ENCODE measurements at places on chromosomes 3 and 15.

DNA sequence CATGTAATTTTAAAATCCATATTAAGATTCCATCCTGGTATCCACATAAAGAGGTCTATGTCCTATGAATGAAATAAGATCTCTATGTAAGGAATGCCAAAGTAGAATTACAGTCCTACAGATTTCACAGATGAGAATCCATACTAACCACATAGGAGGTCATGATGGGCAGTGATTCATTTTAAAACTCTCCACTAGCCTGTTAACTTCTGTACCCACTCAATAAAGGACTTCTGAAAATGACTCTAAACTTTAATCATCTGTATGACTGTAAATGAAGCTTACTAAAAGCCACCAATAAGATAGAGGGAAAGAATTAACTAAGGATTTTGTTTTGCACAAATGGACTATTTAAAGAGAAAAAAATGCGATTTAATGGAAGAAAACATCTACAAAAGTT lies 28.7 kb downstream of the MORC1 start:
- no peak for DNase-seq

- DNase-seq: no peak
These were observed 313.5 kb downstream of the RPLP1 start for GRCh38 chr15:69766156-69766555.

DNA sequence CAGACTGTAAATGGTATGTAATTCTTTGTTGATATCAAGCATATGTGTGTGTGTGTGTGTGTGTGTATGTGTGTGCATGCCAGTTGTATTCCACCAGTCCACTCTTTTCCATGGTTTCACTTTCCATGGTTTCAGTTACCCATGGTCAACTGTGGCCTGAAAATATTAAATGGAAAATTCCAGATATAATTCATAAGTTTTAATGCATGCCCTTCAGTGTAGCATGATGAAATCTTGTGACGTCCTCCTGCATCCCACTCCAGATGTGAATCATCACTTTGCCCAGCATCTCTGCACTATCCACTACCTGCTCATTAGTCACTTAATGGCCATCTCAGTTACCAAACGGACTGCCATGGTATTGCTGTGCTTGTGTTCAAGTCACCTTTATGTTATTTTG lies 215.9 kb downstream of the GBE1 start:
- DNase-seq: no peak

DNA sequence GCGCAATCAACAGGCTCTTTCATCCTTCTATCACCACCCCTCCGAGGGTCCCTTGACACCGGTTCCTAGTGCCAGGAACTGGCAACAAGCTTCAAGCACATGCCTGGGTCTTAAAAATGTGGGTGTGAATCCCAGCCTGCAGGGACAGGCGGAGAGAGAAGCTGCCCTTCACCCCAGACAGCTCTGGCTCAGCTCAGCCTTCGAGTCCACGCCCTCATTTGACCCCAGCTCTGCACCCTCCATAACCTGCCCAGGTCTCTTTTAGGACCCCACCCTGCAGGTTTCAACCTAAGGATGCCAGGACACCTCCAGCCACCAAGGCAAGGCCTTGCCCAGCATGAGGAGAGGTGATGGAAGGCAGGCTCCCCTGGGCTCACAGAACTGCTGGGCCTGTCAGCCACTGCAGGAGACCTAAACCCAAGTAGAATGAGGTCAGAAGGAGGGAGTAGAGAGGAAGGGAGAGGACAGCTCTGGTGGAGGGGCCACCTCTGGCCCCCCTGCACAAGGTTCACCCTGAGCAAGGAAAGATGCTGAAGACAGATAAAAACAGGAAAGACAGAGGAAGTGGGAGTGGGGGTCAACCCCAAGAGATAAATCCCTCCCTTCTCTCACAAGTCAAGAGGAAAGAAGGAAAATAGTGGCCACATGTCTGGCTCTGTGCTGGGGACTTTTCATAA lies 2.6 kb upstream of the LOXL1 start:
- no peak for DNase-seq

- no peak for DNase-seq
These were observed 54.8 kb downstream of the SQOR start for GRCh38 chr15:45689616-45690015.

GRCh38 chr3:54139630-54140029 lies 17.3 kb downstream of the CACNA2D3 start:
- DNase-seq: no peak

GRCh38 chr15:57364282-57365007 lies 11.9 kb upstream of the CGNL1 start:
- no peak for DNase-seq

- no peak for DNase-seq
These were observed 172.4 kb downstream of the DCLK3 start for GRCh38 chr3:36591959-36592358.

DNA sequence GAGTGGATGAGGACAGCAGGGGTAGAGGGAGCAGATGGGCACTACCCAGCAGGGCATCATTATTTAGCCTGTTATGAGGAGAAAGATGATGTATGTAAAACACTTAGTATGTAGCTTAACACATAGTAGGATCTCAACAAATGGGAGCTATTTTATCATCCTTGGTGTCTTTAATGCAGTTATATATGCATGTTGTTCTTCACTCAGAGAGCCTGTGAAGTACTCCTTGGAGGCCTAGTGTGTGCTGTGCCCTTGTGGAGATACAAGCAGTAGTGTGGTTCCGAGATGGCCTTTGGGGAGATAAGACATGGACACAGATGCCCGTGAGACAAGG lies 124.2 kb downstream of the LIPC start:
- DNase-seq: no peak

- DNase-seq: no peak
These were observed 241.3 kb downstream of the NEK10 start for GRCh38 chr3:27127879-27128278.

DNA sequence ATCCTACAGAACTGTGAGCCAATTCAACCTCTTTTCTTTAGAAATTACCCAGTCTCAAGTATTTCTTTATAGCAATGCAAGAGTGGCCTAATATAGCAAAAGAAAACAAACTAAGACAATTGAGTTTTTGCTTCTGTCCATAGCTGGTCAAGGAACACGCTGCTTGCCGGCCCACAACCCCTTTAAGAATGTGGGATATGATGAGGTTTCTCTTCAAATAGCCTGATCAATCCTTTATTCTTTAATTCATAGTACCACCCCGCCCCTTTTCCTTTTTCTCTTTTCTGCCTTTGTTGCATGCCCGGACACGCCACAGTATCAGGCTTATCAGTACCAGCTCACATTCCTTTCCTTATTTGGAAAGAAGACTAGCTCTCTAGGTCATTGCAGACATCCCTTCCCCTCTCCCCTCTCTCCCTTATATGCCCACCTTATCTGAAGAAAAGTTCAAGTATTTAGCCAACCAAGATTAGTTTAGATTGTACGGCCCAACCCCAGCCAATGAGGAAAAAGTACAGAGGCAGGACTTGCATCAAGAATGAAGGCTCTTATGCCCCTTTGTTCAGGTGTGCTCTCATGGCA lies 404.5 kb downstream of the OCA2 start:
- DNase-seq: no peak

- no peak for DNase-seq
These were observed 30.6 kb upstream of the ZSCAN2 start for GRCh38 chr15:84570164-84570735.

DNA sequence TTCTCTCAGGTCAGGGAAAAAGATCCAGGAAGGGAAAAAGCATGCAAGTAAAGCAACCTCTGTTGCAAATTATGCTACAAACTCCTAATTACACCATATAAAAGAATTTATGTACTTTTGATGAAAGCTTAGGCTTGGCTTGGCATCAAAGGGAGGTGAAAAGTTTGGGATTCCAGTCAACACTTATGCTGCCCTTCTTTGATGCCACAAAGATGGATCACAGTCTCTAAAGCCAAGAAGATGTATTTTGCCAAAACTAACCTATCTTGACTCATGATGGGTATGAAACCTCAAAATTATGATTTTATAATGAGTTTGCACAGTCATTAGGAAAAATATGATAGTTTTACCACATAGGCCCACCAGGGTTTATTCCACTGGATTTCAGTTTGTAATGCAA lies 101.0 kb upstream of the CCDC80 start:
- DNase-seq: no peak

GRCh38 chr15:68639926-68640600 lies 61.3 kb downstream of the CORO2B start:
- DNase-seq: no peak

DNA sequence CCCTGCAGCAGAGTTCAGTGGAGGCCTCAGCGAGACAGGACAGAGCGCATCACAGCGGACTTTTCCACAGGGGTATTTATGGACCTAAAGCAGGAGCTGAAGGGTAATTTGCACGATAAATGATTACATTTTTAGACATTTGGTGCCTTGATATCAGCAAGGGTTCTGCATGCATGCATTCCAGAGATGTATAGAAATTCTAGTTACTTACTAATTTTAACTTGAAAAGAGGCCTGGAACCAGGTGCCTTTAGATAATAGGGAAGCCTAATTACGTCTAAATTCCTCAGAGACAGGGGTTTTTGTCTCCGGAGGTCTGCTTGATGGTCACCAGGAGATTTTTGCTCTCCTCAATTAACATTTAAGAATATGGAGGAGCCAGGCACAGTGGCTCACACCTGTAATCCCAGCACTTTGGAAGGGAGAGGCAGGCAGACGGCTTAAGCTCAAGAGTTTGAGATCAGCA lies 79.8 kb upstream of the MFGE8 start:
- DNase-seq: no peak

DNA sequence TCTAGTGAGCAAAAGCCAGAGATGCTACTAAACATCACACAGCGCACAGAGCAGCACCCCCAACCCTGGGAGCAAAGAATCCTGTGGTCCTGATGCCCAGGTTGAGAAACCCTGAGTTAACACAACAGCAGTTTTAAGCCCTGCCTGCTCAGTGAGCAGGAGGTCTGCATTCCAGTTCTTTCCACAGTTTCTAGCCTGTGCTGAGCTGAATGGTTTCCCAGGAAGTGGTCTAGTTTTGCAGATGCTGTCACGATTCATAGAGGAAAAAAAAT lies 171.1 kb upstream of the PROK2 start:
- no peak for DNase-seq

DNA sequence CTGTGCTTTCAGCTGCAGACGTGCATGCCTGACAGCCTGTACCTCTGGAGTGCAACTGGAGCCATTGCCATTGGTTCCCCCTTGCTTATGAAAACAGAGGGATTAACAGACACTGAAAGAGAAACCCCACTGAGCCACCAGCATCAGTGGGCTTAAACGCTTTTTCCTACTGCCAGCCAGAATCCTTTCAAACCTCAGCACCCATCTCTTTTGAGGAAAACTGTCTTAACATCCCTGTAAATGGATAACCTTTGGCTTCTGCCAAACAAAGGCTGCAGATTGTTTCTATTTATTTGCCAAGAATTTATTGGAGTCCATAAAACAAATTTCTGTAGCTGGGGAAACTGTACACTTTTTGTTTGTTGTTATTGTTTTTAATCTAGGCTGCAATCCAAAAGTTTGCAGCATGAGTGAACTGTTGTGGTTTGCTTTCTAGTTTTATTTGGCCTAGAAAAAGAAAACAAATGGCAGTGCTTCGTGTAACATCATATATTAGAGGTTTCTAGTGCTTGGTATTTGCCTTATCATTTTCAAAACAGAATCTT lies 369.2 kb upstream of the IL12A start:
- DNase-seq: no peak

GRCh38 chr3:20326541-20326940 lies 140.5 kb upstream of the SGO1 start:
- no peak for DNase-seq

DNA sequence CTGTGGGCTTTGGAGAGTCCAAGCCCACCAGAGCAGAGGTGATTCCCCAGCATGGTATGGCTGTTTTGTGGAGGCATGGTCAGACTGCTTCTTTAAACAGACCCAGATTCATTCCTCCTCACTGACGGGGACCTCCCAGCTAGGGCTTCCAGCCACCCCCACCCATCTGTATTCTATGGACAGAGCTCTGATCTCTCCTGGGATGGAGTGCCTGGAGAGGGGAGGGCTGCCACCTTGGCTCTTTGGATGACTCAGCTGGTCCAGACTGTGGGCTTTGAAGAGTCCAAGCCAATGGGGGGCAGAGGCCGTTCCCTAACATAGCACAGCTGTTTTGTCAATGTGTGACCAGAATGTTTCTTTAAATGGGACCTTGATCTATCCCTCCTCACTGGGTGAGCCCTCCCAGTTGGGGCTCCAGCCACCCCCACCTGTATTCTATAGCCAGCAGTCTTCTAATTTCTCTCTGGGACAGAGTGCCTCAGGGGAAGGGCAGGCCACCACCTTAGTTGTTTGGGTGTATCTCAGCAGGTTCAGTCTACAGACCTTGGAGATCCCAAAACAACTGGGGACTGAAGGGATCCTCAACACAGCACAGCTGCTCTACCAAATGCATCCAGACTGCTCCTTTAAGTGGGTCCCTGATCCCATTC lies 122.0 kb upstream of the OSTN start:
- no peak for DNase-seq

- no peak for DNase-seq
These were observed 96.6 kb downstream of the SEMA6D start for GRCh38 chr15:47813748-47814384.

GRCh38 chr3:196620684-196621083 lies 18.8 kb upstream of the NRROS start:
- no peak for DNase-seq

DNA sequence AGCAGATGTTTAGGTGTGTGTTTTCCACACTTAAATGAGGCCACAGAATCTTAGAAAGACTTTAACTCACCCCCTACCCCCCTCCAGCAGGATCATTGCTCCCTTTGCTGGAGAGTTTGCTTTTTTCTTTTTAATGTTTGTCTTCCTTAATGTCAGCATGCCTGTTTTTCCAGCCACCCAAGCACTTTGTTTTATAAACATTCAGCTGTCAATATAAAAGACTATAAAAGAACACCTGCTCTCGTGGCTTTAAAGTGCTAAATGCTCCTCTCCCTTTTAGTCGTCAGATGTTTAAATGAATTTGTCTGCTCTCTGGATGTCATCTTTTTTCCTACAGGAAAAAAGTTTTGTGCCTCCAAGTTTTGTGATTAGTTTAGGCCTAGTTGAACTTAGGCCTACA lies 61.7 kb downstream of the SIDT1 start:
- DNase-seq: no peak

GRCh38 chr15:42704492-42704926 lies 32.4 kb downstream of the CDAN1 start:
- peak; percentile 58 for DNase-seq

DNA sequence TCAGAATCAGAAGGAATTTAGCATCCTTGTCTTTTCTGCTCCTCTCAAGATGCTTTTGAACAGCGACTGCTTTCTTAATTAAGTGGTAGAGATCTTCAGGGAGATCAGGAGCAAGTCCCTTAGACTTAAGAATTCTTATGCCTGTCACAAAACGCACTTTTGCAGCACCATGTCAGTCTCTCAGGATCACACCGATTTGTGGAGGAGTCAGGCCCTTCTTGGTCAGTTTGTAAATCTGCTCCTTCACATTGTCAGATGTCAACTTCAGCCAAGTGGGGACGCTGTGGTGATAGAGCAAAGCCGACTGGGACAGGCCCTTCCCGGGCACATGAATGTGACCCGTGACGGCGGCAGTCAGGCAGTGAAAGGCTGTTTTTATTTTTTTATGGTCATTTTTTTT lies 35.7 kb upstream of the MYZAP start:
- DNase-seq: no peak

DNA sequence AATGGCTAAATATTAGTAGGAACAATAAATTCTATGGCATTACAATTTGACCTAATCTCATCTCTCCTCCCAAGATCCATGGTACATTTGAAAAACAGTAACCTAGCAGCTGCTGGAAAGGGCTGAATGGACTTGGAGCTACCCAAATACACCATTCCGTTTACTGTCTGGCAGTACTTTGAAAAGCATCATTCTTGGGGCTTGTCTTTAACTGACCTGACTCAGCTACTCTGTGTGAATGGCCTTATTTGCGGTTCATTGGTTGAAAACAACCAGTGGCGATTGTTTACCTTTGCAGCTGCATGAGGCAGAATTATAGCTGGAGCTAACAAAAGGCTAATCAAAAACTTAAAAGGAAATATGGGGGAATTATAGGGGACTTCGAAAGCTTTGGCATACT lies 311.2 kb upstream of the MCTP2 start:
- no peak for DNase-seq

Data from glomerular endothelial cell (primary cell).